CD4-positive, alpha-beta memory T cell (primary cell): ENCODE measurements at places on chromosomes 1 and 21.

DNA sequence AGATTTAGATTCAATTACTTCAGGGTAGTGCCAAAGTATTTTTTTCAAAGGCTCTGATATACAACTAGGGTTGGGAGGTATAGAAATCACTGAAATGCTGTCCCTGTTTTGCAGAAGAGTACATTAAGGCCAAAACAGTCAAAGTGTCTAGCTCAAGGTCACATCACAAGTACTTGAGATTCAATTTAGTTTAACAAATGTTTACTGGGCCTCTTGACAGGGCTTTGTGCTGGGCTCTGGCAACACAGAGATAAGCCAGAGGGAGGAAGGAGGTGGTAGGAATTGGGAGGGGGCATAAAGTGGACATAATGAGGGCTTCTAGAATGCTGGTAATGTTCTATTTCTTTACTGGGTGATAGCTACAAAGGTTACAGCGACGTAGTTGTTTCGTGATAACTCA is 2.3 kb upstream of the SLC9A1 start:
- DNase-seq = no peak

GRCh38 chr1:20474333-20474975 is 11.6 kb downstream of the CAMK2N1 start:
- DNase-seq = no peak

- DNase-seq = no peak
Observed at GRCh38 chr1:84427250-84428188, 29.2 kb downstream of the DNASE2B start.

- DNase-seq = no peak
Observed at GRCh38 chr21:43034826-43035225, 40.8 kb downstream of the CBS start.

DNA sequence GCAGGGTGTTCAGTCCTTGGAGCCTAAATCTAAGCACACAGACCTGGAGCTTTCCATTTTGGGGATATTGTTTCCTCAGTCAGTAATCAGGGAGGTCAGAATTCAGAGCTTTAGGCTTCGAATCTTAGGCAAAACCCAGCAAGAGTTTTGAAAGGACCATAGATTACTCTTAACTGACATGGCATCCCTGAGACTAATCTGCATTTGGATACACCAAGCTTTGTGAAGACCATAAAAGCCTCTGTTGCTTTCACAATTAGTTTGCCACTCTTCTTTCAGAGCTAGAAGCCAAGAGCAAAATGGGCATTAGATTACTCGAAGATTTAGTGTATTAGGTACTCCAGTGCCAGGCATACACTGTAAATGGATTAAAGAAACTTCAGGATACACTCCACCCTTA is 131.8 kb upstream of the GREM2 start:
- DNase-seq = no peak

GRCh38 chr1:3656450-3657095 is 4.3 kb downstream of the TP73 start:
- no peak for DNase-seq

- DNase-seq = no peak
Observed at GRCh38 chr1:67738401-67738800, 53.4 kb downstream of the GADD45A start.

DNA sequence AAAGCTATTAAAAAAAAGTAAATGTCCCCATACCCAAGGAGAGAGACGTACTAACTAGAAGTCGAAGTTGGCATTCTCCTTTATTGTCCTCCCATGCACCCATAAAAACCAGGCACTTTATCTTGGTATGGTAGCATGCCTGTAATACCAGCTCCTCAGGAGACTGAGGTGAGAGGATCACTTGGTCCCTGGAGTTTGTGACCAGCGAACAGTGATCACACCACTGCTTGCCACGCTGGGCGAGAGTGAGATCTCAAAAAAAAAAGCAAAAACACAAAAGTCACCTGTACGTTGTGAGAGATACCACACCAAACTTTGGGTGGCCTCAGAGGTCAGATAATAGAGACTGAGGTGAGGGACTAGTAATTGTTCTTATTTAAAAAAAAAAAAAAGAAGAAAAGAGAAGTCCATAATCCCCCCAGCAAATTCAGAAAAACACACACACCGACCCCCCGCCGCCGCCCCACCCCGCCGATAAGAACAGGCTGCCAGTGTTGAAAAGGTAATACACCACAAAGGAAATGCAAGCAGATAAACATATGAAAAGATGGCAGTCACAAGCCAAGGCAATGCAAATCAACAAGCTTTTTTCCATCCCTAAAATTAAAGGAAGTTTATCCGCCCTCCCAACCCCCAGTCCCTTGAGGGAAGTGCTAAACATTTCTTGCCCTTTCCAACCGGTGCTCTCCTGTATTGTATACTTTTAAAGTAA is 3.6 kb downstream of the L1TD1 start:
- DNase-seq = no peak

GRCh38 chr21:17053321-17053720 is 459.5 kb upstream of the CXADR start:
- DNase-seq = no peak

DNA sequence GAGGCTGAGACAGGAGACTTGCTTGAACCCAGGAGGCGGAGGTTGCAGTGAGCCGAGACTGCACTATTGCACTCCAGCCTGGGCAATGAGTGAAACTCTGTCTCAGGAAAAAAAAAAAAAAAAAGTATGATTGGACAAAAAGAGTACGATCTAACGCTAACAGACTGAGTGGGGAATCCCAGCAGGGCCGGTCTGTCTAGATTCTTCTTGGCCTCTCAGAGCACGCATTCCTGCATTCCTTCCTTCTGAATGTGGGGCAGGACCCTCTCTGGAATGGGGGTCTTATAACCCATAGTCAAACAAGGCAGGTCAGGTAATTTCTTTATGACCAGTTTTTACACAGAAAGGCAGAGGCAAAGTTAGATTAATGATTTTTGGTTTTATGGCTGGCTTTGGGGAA is 92.0 kb upstream of the PPM1J start:
- DNase-seq = no peak

- peak; percentile 83 for DNase-seq
Observed at GRCh38 chr1:226702957-226703831, 35.9 kb downstream of the ITPKB start.

GRCh38 chr1:230516889-230517288 is 90.8 kb upstream of the PGBD5 start:
- DNase-seq = no peak

DNA sequence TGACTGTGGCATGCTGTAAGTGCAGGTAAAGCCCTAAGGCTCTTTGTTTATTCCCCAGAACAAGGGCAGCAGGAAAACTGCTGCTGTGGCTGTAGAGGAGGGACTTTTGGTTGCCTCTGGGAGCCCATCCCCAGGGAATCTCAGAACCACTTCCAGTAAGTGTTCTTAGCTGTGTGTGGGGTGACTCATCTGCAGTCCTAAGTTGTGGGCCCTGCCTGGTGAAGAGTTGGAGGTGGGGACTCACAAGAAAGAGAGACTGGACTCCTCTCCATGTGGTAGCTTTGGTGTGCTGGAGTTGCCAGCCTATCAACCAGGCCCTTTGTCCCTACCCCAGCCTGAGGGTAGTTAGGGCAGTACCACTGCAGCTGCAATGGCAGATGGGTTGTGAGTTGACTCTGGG is 24.0 kb upstream of the DENND1B start:
- DNase-seq = no peak

GRCh38 chr1:23558140-23558871 is 995 bp downstream of the ID3 start:
- DNase-seq = peak; percentile 45

GRCh38 chr21:32411350-32412161 is 950 bp upstream of the EVA1C start:
- DNase-seq = peak; percentile 64

GRCh38 chr21:45319461-45320211 is 31.9 kb upstream of the POFUT2 start:
- no peak for DNase-seq

DNA sequence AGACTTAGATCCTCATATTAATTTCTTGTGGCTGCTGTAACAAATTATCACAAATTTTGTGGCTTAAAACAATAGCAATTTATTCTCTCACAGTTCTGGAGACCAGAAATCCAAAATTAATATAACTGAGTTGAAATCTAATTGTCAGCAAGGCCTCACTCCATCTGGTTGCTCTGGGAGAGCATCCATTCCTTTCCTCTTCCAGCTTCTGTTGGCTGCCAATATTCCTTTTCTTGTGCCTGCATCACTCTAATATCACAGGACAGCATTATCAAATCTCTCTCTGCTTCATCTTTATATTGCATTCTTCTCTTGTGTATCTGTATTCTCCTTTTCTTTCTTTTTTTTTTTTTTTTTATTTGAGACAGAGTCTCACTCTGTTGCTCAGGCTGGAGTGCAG is 9.3 kb downstream of the SLC35A3 start:
- no peak for DNase-seq

- no peak for DNase-seq
Observed at GRCh38 chr1:209893751-209894150, 44.3 kb upstream of the SYT14 start.

- no peak for DNase-seq
Observed at GRCh38 chr1:151061704-151062103, 1.5 kb downstream of the MLLT11 start.

DNA sequence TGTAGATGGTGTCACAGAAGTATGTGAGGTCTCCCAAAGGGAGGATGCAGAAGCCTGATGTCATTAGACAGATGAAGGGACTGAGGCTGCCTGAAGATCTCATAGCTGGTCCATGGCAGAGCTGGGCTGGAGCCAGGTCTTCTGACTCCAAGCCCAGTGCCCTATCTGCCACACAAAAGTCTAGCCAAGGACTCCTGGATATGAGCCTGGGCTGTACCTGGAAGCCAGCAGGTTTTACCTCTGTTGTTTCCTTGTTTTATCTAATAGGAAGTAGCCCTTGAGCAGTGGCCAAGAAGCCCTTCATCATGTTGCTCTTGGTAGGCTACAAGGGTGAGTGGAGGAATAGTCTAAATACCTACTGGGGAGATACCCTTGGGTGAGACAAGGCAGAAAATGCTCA is 74.4 kb upstream of the SLC44A3 start:
- no peak for DNase-seq

DNA sequence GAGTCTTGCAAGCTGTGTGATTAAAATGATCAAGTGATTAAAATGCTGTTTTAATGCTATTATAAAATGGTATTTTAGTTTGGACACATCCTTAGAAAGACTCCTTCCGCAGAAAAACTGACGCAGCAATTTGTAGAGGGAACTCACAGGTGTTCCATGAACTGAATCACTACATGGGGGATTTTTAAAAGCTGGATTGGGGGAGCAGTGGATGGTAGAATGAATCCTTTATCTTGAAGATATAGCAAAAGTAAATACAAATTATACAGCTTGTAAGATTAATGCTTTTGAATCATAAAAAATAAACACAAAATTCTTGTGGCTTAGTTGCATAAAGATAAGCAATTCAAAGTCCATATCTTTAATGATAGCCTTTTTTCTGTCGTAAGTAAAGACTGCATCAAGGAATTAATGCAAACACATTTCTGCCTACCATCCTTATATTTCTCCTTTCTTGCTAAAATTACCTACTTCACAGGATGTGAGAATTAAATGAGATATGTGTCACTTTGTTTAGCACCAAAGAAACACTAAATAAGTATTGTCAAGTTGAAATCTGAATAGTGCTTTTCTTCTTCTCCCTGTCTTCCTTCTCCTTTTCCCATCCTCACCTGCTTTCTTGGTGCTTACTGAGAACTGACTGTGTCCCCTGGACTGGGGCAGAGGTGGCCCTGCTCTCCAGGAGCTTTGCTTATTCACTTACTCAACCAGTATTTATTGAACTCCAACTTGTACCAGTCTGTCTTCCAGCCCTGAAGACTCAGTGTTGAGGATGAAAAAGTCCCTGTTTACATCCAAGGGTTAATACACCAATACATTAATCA is 61.5 kb upstream of the F3 start:
- no peak for DNase-seq

- DNase-seq = no peak
Observed at GRCh38 chr1:185401019-185401418, 84.0 kb upstream of the IVNS1ABP start.

GRCh38 chr1:222521299-222522104 is 26.4 kb downstream of the HHIPL2 start:
- DNase-seq = no peak

- no peak for DNase-seq
Observed at GRCh38 chr1:53349968-53350852, 22.3 kb upstream of the LRP8 start.

DNA sequence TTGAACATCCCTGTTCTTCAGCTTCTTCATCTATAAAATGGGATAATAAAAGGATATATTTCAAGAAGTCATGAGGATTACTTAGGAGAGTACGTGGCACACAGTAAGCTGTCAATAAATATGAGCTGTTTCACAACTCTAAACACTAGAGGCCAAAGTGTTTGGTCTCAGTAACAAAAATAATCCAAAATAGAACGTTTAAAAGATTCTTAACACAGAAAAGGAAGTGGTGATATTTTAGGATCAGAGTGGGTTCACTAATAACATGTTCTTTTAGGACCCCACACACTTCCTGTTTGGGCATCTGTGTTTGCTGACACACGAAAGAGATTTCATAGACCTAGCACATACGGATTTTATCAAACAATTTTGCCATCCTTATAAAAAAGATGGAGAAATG is 32.9 kb downstream of the TNFSF18 start:
- no peak for DNase-seq

GRCh38 chr1:51569284-51570062 is 47.4 kb upstream of the OSBPL9 start:
- DNase-seq = peak; percentile 49

GRCh38 chr1:113870778-113871177 is 734 bp downstream of the PTPN22 start:
- DNase-seq = no peak

DNA sequence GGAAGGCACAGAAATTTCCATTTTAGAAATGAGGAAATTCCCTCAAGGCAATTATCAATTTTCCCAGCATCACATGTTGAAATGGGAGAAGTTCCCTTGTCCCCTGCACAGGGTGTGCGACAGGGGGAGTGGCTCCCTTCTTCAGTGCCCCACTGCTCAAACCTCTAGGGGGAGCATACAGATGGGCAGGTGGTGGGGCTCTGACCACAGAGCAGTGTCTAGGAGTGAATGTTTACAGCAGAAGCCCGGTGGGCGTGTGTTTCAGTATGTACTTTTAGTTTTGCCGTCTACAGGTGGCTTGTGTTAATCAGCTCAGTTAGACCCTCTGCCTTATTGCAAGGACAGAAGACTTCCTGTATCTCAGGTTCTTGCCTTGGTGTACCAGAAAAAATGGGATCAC is 493.7 kb upstream of the PLXNA2 start:
- no peak for DNase-seq

DNA sequence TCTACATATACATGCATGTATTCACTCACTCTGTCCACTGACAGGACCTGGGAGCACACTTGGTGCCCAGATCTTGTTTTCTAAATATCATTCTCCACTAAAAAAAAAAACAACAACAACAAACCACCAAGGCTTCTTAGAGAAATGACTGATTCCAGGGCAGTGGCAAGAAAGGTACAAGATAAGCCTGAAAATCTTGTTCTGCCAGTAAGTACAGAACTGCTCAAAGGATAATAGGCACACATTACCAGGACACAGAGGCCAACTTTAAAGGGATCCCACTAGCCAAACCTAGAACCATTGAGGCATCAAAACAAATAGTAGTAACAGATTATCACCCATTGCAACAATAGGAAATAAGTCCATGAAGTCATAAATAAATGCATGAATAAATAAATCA is 10.7 kb downstream of the HSD11B1 start:
- no peak for DNase-seq

- DNase-seq = no peak
Observed at GRCh38 chr1:14507262-14507661, 91.2 kb upstream of the KAZN start.

GRCh38 chr1:160638926-160639325 is 7.9 kb downstream of the SLAMF1 start:
- DNase-seq = no peak

- DNase-seq = no peak
Observed at GRCh38 chr1:96808191-96808590, 86.6 kb downstream of the PTBP2 start.
